Common myeloid progenitor, CD34-positive (primary cell): ENCODE measurements at places on chromosomes 4 and X.
A peak's percentile ranks its signal among the peaks of the same experiment; 100 is the strongest.

- peak; percentile 95 for DNase-seq
Observed at GRCh38 chr4:113837397-113837796, 75.9 kb upstream of the CAMK2D start.

- DNase-seq: no peak
Observed at GRCh38 chrX:31705816-31706215, 634.0 kb upstream of the FTHL17 start.

- DNase-seq: no peak
Observed at GRCh38 chr4:26871611-26872010, 11.0 kb downstream of the STIM2 start.

DNA sequence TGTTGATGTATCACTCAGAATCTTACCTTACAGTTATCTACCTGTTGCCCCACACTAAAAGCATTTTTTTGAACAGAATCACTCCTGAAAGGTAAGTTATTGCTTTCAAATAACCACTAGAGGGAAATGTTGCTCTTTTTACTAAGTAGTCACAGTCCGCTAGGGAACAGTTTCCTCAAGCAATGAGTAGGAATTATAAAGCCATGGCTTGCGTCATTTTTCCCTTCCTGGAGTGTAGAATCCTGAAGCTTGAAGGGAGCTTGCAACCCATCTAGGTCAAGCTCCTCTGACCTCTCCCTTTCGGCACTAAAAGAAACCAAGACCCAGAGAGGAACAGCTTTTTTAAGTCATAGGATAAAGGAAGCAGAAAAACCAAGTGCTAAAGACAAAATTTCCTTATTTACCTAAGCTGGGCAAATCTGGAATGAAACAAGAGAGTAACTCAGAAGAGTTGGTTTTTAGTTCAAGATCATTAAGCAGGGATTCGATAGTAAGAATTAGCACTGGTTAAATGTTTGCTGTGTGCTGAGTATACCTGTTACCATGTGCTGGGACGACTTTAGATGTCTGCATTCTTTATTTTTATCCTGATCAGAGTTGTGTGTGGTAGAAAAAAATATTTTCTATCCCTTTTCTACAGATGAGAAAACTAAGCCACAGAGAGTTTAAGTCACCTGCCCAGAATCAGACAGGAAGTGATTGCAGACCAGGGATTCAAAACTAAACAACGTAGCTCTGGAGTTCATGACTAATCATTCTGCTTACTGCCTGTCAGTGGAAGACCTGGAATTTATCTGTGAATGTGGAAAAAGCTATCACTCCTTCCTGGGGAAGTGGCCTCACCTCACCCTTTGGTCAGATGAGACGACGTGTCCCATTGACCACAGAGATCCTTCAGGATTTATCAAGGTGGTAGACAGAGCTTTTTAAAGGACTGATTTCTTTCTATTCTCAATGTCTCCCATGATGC is 631.5 kb downstream of the RAB28 start:
- peak; percentile 42 for DNase-seq

GRCh38 chrX:42846741-42847140 is 68.8 kb upstream of the PPP1R2C start:
- no peak for DNase-seq

DNA sequence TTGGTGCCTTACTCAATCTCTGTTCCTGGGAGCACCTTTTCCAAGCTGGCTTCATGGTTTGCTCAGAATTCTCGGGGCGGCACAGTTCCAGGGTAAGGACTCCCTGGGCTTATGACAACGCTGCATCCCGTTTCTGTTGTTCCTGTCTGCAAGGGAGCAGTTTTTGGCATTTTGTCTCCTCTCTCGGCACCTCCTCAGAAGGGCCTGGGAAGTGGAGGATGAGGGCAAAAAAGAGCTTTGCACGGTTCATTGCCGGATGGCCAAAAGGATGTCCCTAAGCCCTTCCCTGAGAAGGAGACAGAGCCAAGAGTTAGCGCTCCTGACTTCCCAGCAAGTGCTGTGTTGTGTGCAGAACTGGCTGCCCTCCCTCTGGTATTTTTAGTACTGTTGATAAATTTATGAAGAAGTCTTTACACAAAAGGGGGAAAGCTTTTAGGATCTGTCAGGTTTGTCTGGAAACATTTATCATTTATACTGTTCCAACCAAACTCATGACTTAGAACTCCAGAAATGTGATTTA is 13.4 kb downstream of the SRD5A3 start:
- no peak for DNase-seq

- DNase-seq: no peak
Observed at GRCh38 chr4:8726344-8726851, 133.8 kb downstream of the CPZ start.

GRCh38 chr4:173337463-173337862 is 3.3 kb upstream of the HMGB2 start:
- DNase-seq: no peak

DNA sequence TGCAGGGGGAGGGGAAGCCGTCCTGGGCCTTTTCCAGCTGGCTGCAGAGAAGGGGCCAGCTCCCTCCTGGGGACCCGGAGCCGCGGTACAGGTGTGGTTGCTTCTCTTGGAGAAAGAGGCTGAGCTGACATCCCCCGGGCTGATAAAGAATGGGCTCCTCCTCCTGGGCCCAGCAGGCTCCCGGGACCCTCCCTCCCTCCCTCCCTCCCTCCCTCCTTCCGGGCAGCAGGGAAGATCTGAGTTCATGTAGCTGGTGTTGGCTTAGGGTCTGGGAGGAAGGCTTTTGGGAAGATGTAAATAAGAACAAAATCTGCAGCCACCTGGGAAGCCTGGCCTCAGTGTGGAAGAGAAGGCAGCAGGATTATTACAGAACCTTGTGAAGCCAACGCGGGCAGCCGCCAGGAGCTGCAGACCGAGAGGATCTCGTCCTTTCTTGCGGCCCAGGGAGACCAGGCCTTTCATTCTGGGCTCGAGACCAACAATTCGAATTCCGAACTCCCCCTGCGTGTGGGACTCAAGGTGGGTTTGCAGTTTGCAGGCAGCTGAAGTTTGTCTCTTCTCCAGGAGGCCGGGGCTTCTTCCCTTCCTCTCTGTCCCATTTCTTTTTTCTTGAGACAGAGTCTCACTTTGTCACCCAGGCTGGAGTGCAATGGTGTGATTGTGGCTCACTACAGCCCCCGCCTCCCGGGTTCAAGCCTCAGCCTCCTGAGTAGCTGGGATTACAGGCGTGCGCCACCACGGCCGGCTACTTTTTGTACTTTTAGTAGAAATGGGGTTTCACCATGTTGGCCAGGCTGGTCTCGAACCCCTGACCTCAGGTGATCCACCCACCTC is at the start of gene PLCXD1:
PLCXD1 (plus strand) TSS at position 216 of the 834 bp plus-strand sequence. CDS start 2,807 bp downstream, outside the sequence.
- DNase-seq: no peak

- no peak for DNase-seq
Observed at GRCh38 chr4:184348311-184349233, 125.8 kb downstream of the IRF2 start.

- DNase-seq: no peak
Observed at GRCh38 chr4:76315267-76315918, 8.9 kb downstream of the STBD1 start.

- DNase-seq: peak; percentile 27
Observed at GRCh38 chr4:154779362-154779947, 1.6 kb upstream of the RBM46 start.

GRCh38 chr4:184420402-184420801 is 53.9 kb downstream of the IRF2 start:
- DNase-seq: no peak

DNA sequence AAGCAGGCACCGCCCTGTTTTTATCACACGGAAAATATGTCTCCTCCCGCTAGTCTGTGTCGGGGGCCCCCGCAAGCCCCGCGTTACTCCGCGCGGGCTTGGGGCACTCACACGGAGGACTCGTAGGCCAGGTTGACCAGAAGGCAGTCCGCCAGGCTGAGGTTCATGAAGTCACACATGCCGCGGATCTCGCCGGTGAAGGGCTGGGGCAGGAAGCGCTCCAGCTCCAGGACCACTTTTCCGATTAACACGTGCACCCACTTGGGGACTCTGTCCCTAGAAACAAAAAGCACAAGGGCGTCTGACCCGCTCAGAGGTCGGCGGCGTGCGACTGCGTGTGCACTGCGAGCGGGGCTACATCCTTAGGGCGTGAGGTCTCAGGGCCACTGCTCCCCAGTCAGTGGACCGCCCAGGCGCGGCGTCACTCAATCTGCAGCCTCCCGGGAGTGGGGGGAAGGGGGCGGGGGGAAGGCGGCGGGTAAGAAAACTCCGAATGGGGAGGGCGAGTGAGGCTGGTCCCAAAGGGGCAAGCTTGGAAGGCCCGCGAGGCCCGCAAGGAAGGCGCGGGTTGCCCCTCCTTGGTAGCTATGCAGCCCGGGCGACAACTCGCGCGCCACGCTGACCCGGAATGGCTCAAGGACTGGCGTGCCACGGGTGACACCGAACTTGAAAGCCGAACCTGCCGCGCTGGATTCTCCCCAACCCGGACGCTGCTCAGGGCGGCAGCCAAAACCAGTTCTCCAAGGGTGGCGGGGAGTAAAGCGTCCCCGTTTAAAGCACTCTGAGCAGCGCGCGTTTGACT is 722 bp downstream of the NAAA start:
- DNase-seq: peak; percentile 41

- no peak for DNase-seq
Observed at GRCh38 chr4:78651250-78651860, 99.8 kb downstream of the ANXA3 start.

DNA sequence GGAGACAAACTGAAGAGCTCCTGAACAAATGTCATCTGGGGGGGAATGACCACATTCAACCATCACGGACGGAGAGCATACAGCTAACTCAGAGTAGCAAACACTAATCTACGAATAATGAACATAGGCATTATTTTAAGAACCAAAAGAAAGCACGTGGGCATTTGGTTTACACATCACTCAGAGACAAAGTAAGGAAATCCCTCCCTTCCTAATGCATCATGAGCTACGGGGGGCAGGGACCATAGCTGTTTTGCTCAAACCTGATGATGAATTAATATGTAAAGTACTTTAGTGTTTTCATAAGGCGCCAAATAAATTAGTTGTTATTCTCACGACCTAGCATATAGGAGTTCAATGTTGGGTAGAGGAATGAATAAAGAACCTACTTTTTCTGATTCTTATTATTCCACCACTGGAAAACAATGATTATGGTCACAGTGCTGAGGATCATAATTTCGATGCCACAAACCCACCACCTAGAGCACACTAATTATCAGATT is 11.7 kb upstream of the TMEM156 start:
- DNase-seq: peak; percentile 68

GRCh38 chr4:149164282-149164681 is 651.4 kb downstream of the IQCM start:
- no peak for DNase-seq

- no peak for DNase-seq
Observed at GRCh38 chrX:103275947-103276567, 493 bp downstream of the TCEAL5 start.

- DNase-seq: no peak
Observed at GRCh38 chr4:185592438-185592837, 57.1 kb upstream of the PDLIM3 start.

GRCh38 chr4:48939785-48940184 is 33.2 kb upstream of the OCIAD2 start:
- DNase-seq: no peak

GRCh38 chr4:118746251-118746919 is 61.2 kb downstream of the METTL14 start:
- no peak for DNase-seq

- DNase-seq: peak; percentile 13
Observed at GRCh38 chrX:69424161-69424560, 80.0 kb upstream of the NALF2 start.

DNA sequence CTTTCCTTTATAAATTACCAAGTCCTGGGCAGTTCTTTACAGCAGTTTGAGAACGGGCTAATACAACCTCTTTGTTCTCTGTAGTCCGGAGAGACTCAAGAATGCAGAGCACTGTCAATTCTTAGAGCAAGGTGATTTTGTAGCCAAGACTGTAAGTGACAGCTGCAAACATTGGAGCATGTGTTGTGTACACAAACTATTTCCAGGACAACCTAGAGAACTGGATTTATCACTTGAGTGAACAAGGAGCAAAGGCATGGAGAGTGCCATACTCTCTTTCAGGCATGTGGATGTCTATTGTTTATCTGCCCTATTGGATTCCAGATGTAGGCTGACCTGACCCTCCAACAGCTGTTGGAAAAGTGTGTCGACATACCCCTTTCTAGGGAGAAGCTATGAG is 153.9 kb downstream of the SPANXN3 start:
- no peak for DNase-seq

- DNase-seq: no peak
Observed at GRCh38 chrX:12421918-12422317, 283.6 kb downstream of the FRMPD4 start.

DNA sequence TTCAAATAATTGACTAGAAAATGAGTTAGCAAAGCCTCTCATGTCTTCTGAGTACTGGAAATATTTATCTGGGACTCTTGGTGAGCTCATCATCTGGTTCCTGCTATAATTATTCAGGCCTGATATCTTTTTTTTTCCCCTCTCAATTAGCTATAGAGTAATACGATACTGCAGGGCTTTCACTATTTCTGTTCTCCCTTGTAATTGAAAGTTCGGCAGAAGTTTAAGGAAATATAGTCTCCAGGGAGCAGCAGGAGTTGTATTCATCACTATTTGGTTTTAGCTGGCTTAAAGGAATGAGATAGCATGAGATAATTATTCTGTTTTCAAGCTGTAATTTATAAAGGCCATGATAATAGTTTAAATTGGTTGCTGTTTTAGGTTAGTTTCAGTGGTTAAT is 378.6 kb upstream of the EPHA5 start:
- DNase-seq: no peak

GRCh38 chr4:80311130-80311529 is 24.4 kb upstream of the CFAP299 start:
- DNase-seq: no peak

DNA sequence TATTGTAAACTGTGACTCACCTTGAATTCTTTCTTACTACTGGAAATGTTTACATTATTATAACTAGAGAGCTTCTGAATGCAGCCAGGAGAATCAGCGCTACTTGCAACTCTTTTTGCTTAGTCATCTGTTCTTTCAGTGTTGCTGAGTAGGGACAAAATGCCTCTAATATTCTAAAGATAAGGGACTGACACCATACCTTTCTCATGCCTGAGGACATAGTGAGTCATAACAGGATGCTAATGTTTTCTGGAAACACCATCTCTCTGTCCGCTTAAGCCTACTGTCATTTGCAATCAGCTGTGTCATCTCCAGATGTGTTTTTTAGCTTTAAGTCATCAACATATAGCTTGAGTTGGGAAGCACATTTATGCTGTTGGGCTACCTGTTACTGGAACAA is 108.3 kb downstream of the QRFPR start:
- peak; percentile 76 for DNase-seq

DNA sequence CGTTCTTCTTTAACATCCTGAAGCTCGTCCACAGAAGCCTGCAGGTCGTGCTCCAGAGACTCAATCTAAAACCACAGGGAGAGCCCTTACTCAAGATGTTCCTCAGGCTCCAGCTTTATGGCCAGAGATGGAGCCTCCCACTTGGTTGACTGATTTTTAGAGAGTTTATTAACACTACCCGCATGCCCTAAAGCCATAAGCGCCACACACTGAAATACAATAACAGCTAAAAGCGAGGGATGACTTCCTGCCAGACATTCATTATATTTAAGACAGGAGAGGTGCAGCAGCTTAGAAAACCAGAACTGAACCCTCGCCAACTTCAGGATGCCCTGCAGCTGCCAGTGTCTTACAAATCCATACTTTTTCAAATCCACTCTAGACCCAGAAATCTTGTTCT is 42.0 kb downstream of the SOD3 start:
- DNase-seq: no peak

- DNase-seq: no peak
Observed at GRCh38 chrX:101349193-101349562, 636 bp upstream of the TIMM8A start.
